NCI-H1417 (cell line): ENCODE measurements at places on chromosomes 12 and 14.

GRCh38 chr12:256225-256624 lies 6.4 kb downstream of the SLC6A13 start:
- no peak for DNase-seq

DNA sequence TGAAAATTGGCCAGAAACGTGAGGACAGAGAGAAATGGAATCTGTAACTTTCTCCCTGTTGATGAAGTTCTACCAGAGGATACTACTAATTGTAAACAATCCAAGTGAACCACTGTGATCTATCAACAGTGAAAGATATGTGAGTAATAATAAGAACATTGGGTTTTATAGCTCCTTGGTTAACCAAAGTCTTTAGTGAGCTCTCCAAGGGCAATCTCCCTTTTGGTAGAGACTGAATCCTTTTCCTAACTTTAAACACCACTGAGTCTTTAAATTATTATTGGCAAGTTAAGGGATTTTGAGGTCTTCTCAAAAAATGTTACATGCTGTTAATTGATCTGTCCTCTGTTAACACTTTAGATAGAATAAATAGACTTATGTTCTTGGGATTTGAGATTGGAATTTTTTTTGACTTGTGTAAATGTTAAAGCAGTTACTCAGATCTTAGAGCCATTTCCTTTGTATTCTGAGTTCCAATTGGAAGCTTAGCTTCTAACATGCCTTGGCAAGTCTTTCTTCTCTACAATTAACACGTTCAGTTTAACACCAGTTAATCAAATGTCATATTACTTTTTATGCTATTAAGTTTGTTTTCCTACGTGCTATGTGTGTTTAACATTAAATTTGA lies 338.2 kb upstream of the DDHD1 start:
- no peak for DNase-seq

GRCh38 chr14:34347683-34348082 lies 114.4 kb downstream of the SPTSSA start:
- peak; percentile 16 for DNase-seq

DNA sequence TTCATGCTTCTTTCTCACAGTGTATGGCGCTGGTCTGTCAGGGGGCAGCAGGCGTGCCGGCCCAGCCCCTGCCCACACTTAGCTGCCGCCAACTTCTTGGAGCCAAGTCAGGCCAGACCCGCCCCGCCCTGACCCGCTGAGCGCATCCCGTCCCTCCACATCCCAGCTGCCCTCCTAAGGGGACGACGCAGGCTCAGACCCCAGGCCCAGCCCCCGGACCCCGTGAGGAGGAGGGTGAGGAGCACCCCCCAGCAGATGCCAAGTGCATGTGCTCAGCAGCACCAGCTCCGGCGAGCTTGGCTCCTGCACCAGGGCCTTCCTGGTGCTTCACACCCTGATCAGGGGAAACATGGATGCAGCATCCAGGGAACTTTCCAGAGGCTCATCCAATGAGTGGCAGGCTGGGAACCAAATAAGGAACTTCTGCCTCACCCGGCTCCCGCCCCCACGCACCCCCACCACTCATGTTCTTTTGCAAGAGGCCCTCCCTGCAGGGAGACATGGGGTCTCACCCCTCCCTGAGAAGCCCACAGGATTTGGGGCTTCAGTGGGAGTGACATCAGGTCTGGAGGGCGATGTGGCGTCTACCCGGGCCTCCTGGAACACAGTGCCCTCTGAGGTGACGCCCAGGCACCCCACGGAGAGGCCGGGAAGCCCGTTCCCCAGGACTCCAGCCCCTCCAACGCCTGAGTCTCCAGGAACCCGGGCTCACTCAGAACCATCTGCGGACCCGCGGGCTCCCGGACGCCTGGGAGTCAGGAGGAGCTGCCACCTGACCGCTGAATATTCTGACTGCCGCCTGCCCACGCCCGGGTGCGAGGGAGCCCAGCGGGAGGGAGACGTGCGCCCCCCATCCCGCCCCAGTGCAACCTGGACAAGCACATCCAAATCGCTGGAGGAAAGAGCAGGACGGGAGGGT lies 70.0 kb upstream of the GALNT9 start:
- no peak for DNase-seq

- no peak for DNase-seq
These were observed 85.7 kb downstream of the BORCS5 start for GRCh38 chr12:12442548-12443071.

GRCh38 chr12:129520739-129521138 lies 383.1 kb downstream of the TMEM132D start:
- no peak for DNase-seq

DNA sequence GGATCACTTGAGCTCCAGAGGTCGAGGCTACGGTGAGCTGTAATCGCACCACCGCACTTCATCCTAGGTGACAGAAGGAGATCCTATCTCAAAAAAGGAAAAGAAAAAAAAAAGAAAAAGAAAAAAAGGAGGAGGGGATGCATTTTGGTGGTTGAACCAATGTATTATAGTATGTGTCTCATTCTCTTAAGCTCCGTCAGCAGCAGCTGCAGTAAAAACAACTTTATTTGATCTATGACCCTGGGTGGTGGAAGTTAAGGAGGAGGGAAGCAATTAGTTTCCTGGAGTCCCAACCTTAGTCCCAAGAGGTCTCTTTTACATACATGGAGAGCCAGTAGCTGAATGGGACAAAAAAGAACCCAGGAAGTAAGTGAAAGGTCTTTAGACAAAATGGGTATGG lies 26.8 kb upstream of the APOF start:
- no peak for DNase-seq
